ENCODE measurements at places on chromosomes 12 and 14.
A peak's percentile ranks its signal among the peaks of the same experiment; 100 is the strongest.

- DNase-seq: peak; percentile 46
Observed at GRCh38 chr12:93572712-93573551, 457 bp downstream of the SOCS2 start.

DNA sequence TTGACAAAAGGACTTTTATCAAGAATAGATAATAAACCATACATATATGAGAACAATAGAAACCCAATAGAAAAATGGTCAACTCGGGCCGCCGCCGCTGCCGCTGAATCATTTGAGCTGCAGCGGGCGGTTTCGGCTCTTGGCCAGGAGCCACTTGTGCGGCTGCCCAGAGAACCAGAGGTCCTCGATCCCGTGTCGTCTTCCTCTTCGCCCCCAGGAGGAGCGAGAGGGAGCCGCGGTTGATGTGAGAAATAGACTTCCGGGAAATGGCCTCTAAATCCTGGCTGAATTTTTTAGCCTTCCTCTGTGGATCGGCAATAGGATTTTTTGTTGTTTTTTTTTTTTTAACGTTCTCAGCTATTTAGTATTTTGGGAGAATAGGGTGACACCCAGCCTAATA, 44.8 kb downstream of the CPSF6 start:
- DNase-seq: peak; percentile 84

DNA sequence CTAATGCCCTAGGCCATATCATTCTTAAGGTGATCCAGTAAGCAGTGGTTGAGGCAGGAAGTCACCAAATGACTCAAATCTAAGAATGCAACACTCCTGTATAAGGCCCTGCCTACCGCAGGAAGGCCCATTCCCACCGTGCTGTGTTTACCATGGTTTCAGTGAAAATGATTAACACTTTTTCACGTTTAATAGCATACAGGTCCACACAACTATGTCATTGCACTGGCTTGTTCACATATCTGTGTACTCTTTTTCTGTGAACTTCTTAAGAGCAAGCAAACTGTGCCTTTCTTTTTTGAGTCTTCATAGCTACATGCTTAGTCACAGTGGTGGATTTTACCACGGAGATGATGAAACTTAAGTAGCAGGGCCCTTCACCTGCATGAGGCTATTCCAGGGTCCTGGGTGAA, 214.9 kb downstream of the CNTN1 start:
- DNase-seq: no peak

DNA sequence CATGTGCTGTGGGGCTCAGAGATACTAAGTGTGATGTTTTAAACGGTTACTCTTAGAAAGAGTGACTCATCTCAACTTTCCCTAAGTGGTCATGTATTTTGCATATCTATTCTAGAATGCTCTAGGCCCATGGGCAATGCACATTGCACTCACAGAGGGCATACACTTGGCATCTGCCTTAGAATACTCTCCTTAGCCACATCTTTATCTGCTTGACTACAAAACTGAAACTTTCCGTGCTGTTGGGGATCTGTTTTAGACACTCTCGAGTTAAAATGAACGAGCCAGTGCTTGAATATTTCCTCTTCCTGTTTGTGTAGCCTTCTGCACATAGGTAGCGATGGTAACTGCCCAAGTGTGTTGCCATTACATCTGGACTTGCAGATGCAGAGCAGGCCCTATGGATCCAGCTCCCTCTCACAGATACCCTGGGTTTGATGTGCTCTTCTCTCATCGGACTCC, 180.5 kb downstream of the CAND1 start:
- no peak for DNase-seq

DNA sequence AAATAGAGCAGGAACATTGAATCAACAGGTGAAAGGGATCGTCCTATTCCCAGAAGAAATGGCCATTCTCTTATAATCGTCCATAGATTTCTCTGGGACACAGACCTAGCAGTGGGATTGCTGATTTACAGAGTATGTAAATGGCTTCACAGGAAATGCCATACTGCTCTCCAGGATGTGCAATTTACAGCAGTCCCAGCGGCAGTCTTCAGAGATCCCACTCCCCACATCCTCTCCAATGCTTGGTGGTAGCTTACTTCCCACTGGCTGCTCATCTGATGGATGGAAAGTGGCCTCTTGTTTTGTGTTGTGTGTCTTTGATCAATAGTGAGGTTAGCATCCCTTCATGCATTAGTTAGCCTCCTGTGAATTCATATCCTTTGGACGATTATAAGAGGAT, 58.1 kb upstream of the PRMT8 start:
- DNase-seq: no peak

DNA sequence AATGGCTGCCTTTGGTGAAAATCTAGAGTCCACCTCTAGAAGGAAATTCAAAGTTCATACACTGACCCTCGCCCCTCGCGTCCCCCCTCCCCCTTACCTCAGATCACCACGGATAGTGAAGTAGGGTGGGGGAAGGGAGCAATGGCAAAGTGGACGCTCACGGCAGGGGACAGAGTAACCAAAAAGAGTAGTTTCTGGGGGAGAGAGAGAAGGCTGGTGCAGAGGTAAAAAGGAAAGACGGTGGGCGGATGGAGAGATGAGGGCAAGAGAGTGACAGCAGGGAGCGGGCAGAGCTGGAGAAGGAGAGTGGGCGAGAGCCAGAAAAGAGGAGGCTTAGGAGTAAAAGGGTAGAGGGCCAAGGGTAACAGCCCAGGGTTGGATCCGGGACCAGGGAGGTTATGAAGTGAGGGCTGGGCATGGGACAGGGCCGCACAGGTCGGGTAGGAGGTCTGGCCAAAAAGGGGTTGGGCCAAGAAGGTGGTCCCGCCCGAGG, 423 bp downstream of the ALDH6A1 start:
- DNase-seq: no peak

DNA sequence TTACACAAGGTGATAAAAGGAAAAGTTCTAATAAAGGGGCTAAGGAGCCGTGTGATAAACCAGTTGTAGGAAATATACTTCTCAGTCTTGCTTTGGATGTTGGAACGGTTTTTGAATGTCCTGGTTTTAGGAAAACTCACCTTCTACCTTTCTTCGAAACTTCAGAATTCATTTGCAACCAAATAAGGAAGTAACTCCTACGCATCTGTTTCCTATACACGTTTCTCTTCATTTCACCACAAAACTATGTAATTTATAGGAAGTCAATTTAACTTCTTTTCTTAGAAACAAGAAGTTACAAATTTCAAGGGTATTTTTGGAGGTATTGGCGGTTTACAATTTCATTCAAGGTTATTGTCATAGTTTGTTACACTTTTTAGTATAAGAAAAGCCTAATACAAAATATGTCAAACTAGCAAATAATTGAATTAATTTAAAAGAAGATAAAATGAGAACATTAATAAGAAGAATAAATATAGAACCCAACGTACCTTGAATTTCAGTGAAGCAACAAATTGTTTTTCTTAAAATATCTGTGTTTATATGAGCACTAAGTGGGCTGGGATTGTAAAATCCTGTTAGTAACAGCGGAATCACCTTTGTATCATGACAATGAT, 33.2 kb upstream of the CD69 start:
- no peak for DNase-seq

GRCh38 chr14:61474701-61475100, 153.3 kb downstream of the PRKCH start:
- DNase-seq: no peak

DNA sequence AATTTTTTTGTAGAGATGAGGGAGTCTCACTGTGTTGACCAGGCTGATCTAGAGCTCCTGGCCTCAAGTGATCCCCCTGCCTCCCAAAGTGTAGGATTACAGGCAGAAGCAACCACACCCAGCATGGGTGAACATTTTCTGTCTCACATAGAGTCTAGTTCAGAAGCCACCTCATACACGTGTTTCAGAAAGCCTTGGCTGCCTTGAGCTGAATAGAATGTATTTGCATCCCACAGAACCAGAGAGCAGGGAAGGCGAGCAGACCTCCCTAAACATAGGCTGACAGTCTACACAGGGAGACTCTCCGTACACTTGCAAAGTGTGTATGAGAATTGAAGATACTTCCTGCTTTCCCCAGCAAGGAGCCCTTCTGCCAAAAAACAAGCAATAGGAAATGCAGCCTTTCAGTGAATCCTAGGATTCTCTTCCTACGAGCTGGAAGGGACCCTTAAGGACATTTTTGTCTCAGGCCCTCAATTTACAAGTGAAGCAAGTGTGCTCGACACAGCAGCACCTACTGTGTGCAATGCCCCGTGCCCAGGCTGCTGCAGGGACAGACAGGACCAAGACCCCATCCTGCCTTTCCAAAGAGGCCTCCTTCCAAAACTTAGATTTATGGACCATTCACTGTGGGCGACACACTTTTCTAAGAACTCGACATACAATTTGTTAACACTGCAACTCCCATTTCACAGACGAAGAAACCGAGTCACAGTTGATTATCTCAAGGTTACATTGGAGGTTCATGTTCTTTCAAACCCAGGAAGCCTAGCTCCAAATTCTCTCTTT, 11.2 kb downstream of the NUAK1 start:
- DNase-seq: no peak

DNA sequence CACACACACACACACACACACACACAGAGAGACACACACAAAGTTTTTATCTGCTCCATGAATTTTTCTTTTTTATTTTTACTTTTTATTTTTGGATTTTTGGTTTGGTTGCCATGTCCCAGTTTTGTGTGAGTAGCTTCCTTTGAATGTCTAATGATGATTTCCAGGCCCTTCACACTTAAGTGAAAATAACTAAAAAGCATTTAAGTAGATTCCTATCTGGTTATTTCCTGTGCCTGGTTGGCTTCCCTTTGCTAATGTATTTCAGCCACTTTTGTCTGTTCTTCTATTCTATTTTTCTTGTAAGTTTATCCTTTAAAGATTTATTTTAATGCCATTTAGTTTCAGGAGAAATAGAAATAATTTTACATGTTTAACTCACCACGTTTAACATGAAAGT, 755.4 kb downstream of the SLC6A15 start:
- no peak for DNase-seq

GRCh38 chr14:62661818-62662217, 383.4 kb downstream of the KCNH5 start:
- no peak for DNase-seq

DNA sequence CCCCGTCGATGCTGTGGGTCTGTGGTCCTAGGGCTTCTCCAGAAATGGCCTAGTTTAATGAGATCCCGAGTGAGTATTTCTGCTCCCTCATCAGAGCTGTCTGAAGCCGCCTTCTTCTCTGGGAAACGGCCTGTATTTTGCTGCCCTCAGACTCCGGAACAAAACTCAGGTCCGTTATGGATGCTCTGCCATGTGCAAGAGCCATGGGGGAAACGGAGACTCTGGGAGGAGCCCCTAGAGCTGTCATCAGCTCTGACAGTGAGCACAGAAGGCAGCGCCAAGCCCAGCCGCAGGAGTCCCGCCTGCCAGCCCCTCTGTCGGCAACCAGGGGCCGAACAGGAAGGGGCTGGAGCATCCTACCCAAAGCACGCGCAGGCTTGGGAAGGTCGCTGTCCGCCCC, 192.4 kb upstream of the PRMT8 start:
- no peak for DNase-seq
